RKO (cell line): ENCODE measurements at places on chromosomes 6 and 20.

DNA sequence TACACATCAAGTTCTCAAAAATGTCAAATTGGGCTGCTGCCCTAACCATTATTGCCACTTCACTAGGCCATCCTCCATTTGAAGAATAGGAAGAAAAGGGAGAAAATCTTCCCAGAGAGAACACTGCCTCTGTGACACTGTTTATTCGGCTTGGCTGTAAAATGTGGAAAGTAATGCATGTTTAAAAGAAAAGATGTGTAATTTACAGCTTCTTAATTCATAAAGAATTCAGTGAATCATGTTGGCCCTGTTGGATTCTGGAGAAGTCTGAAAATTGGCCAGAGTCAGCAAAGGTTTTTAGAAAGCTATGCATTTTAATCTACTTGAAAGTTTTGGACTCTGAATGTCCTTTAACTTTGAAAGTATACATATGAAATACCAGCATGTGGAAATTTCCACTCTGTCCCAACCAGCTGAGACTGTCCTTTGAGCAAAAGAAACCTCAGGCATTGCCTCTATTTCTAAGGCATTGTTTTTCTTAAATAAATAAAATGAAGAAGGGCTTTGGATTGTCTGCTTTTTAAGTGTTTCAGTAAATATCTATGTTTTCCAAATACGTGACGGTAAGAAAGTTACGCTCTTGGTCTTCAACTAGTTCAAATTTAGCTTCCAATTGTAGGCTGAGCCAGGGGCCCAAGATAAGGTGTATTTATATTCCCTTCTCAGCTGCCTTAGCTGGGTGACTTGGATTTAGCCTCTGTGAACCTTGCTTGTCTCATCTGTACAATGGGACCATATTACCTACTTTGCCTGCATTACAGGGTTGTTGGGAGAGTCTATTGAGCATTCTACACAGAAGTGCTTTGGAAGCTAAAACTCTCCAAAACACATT lies 222.2 kb downstream of the UST start:
- DNase-seq, result no peak

GRCh38 chr6:104227508-104227907 lies 632.2 kb downstream of the HACE1 start:
- DNase-seq, result no peak

- no peak for DNase-seq
These were observed 49.7 kb upstream of the ARMH2 start for GRCh38 chr6:24848461-24848860.

DNA sequence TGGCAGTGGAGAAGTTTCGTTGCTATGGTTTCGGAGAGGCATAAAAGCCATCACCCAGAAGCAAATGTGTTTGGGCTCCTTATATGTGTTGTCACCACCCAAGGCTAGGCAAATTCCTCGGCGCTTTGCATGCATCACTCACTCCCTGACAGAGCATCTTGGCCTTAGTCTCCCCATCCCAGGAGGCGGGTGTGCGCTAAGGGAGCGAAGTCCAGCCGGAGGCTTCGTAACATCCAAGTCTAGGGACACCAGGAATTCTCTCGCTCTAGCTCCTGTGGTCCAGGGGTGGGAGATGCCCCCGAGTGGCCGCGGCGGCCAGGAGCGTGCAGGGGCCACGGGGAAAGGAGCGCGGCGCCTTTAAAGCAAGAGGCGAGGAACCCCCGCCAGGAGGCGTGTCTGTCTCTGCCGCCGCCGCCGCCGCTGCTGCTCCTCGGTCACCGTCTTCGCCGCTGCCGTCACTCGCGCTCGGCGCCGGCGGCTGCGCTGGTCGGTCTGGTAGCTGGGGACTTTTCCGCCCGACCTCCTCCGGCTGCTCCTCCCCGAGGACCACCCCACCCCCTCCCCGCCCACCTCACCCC lies at the start of gene GRIK2:
GRIK2 (plus strand) TSS at position 458 of the 578 bp plus-strand sequence.
- no peak for DNase-seq

- no peak for DNase-seq
These were observed 38.2 kb upstream of the LAMP5 start for GRCh38 chr20:9476174-9476573.

DNA sequence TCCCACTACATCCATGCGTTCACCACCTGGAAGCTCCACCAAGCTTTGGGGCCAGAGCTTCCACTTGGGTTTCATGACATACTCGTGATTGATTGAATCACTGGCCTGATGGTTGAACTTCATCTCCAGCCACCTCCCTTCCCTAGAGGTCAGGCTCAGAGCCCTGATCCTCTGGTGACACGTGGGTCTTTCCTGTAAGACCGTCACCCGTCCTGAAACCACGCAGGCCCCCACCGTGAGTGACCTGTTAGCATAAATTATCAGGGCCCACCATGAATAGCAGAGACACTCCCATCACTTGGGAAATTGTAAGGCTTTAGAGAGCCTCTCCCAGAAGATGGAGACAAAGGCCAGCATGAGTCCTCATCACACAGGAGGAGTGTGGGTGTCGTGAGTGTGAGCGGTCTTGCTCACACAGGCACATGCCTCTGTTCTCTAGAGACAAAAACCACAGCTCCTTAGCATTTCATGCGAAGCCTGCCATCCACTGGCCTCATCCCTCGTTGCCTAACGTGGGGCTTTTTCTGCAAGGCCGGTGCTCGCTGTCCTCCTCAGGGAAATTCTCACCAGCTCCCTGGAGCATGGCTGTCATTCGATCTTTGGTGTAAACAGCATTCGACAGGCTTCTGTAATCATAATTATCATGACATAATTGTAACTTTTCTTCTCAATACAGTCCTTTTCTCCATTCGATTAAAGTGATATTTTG lies 65.1 kb upstream of the DUSP22 start:
- no peak for DNase-seq

GRCh38 chr6:3759646-3760232 lies 8.2 kb upstream of the PXDC1 start:
- no peak for DNase-seq

GRCh38 chr6:125945378-125946141 lies 11.0 kb upstream of the HINT3 start:
- no peak for DNase-seq

GRCh38 chr20:52078289-52078688 lies 113.3 kb downstream of the ZFP64 start:
- no peak for DNase-seq

DNA sequence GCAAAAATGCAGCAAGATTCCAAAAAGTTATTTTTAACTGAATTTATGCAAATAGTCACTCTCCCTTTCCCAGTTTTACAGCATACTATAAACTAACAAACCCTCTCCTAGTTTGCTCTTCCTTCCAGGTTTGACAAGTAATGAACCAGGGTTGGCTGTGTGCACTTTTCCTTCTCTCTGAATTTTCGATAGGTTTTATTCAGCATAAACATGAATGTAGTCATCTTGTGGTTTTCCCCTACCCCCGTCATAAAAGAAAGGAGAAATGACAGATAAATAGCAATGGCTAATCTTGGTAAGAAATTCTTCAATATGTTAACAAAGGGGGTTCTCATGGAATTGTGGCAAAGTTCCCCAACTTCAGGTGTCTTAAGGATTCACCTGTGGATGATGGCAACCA lies 26.3 kb downstream of the PRDM1 start:
- DNase-seq, result no peak
